HEK293T (cell line): ENCODE measurements at places on chromosomes 2 and 18.

- no peak for DNase-seq
These were observed 39.3 kb upstream of the C1GALT1C1L start for GRCh38 chr2:43715300-43716098.

DNA sequence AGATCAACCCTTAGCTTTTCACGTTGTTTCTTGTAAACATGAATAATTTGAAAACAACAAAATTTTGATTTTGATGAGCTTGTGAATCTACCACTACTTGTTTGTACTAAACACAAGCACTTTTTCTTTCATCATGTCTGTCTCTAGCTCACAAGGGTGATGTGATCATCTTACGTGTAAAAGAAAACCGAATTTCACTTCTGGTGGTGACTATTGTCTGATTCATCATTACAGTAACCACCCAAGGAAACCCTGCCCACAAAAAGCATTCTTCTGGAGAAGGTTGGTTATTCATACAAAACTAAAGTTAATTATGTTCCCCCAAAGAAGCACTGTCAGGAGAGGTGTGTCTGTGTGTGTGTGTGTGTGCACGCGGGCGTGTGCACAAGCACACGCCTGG is 285.4 kb downstream of the ZNF516 start:
- DNase-seq, result no peak

- no peak for DNase-seq
These were observed 127.7 kb downstream of the RNF152 start for GRCh38 chr18:61765097-61765496.

DNA sequence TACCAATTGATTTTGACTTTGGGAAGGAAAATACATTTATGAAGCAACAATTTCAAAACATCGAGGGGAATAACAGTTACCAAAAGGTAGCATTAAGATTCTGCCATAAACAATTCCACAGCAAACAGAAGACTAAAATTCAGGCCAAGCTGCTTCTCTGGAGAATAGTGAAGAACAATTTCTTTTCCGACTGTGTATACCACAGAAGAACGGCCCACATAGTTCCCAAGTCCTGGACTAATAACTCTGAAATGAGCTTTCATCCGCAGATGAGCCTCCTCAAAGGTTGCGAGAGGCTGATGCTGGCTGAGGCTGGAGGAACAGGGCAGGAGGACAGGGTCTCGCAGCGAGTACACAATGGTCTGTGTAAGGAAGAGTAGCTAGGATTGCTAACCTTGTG is 278.9 kb upstream of the TCF4 start:
- DNase-seq, result no peak

DNA sequence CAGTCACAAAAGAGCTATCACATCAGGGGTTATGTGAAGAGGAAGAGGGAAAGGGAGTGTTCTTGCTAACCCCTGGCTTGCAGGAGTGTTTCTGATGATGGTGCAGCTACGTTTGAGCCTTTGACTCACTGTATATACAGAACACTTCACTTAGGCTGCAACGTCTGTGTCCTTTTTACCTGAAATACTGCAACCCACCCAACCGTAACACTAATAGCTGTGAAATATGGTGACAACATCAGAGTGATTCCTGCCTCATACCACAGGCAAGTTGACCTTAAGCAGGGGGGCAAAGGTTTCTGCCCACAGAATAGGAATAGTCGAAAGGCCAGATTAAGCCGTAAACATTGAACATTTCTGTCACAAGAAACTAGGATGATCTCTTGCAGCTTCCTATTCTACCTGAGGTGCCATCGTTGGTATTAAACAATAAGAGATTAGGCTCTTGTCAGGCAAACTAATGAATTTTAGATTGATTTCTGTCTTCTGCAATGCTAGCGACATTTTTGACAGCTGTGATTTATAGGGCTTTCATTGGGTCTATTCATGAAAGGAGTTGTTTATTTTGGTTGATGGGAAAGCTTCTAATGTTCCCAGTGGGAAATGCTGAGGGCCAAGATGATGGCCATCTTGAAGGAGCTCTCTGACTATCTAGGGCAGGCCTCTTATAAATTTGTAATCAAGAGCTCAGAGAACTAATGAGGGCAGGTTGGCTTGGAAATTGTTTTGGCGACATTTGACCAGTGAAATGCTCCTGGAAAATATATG is 316.8 kb downstream of the PIK3C3 start:
- no peak for DNase-seq

DNA sequence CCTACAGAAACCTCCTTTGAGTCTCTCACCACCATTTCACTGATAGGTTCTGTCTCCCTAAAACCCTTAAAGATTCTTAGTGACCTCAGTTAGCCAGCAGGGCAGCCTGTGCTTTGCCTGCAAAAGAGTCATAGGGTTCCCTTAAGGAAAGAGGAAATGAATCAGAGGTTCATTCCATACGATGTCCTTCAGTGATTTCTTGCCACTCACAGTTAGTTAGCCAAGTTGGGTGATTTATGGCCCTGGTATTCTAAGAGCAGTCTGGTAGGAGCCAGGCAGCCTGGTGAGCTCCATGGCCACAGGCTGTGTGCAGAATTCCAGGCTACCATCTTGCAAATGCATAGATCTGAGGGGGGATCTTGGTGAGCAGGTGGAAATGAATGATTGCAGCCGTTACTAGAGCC is 18.7 kb upstream of the CCBE1 start:
- no peak for DNase-seq

GRCh38 chr2:165660361-165660760 is 133.7 kb downstream of the GALNT3 start:
- DNase-seq, result no peak

DNA sequence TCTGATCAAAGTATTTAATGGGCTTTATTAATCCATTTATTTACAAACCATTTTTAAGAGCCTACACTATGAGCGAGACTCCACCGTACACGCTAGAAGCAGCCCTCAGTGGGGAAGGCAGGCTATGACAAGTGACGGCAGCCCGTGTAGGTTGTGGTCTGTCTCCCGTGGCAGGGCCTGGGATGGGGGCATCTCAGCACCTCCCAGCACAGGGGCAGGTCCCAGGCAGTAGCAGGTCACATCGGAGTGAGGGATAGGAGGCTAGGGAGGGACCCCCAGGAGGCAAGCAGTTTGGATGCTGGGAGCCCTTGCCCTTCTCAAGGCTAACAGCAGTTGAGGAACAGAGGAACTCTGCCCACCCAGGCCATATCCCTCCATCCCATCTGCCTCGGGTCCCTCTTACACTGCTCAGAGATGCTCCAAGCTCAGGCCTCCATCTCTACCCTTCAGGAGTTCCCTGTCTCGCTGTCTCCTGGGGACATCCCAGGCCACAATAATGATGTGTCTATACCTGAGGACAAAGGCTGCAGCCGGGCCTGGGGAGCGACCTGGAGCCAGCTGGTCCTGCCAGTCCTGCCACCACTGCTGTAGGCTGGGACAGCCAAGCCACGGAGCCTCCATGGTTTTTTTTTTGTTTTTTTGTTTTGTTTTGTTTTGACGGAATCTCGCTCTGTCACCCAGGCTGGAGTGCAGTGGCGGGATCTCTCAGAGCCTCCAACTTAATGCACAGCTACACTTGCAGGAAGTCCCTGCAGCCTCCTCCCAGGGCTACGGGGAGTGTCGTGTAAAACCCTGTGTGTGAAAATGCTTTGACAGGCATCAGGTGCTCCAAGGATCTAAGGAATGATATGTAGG is 92.0 kb downstream of the NDUFA10 start:
- DNase-seq, result no peak

- DNase-seq, result no peak
These were observed 849.1 kb upstream of the SALL3 start for GRCh38 chr18:78130232-78131195.

DNA sequence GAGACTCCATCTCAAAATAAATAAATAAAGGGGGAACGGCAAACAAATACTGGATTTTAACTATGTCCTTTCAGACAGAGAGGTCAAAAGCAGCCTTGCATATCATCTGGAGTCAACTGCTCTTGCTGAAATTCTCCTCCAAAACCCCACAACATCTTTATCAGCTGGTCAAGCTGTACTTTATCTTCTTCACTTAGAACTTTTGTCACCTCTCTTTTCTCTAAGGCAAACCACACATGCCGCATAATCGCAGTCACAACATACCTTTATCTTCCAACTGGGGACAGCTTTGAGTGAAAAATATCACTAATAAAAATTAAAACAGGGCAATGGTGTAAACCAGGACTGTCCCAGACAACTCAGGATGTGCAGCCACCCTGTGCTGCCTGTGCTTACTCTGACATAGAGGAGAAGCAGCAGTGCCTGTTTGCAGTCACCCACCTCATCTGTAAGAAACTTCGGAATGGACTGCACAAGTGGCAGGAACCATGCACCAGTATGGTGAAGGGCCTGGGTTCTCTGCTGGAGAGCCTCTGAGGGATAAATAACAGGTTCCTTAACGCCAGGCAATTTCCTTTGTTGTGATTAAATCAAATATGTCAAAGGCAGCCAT is 6.2 kb downstream of the MPPE1 start:
- DNase-seq, result no peak

DNA sequence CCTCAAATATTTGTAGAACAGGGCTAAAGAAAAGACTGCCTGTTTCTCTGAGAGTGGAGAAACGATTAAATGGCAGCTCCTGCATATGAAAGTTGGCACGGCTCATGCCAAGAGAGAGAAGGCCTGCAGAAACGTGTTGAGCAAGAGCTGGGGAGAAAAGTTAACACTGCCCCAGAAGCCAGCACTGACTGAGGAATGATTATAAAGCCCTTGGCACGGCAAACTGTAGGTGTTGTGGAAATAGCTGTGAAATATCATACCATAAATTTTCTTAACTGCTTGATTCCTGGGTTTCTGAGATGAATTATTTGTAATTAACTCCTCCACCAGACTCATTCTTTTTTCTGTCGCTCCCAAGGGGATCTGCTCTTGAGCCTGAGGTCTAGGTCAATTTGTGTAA is 4.3 kb downstream of the FRZB start:
- no peak for DNase-seq

GRCh38 chr2:10452956-10453904 is 5.1 kb upstream of the ODC1 start:
- no peak for DNase-seq

GRCh38 chr2:165575044-165575615 is 105.6 kb downstream of the CSRNP3 start:
- no peak for DNase-seq

DNA sequence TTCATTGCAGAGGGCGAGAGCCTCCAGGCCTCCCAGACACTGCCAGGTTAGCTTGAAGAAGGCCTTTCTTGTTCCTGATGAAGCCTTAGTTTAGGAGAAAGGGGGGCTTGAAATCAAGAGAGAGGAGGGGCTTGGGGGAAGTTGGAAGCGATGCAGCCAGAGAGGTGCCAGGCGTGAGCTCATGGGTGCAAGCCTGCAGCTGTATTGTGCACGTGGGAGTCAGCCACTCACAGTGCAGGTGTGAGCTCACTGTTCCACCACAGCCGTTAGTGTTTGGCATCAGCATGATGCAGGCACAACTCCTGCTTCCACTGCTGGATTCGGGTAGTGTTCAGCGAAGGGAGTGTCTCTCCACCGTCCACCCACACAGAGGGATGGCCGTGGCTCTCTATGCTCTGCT is 68.4 kb upstream of the ALPP start:
- DNase-seq, result no peak

DNA sequence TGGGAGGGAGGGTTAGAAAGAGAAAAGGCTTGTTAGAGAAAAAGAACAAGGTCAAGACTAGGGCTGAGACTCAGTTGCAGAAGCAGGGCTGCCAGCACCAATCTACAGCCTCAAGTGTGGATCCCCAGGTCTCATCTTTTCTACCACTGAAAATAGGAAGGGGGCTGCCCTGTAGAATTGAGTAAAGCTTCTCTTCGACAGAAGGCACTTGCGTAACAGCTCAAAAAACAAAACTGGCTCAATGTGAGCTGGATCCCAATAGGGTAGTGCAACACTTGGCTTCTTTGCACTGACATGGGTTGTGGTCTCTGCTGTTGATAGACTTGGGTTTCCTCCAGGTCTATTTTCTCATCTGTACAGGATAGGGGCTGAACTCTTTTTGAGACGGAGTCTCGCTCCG is 1.8 kb upstream of the MPV17 start:
- DNase-seq, result no peak

DNA sequence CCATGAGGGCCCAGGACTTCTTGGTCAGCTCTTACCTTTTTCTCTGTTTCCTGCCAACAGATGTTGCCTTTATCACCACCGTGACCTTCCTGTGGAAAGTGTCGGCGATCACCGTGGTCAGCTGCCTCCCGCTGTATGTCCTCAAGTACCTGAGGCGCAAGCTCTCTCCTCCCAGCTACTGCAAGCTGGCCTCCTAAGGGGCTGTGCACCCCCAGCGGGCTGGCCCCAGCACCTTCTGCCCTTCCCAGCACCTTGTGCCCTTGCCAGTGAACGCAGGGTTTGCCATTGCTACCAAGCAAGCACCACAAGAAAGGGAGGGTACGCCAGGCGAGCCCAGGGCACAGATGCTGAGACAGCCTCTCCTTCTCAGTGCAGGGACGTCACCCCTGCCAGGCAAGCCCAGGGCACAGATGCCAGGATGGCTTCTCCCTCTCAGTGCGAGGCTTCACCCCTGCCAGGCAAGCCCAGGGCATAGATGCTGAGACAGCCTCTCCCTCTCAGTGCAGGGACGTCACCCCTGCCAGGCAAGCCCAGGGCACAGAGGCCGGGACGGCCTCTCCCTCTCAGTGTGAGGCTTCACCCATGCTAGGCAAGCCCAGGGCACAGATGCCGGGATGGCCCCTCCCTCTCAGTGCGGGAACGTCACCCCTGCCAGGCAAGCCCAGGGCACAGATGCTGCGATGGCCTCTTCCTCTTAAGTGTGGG is 18.4 kb upstream of the NFATC1 start:
- DNase-seq, result no peak

DNA sequence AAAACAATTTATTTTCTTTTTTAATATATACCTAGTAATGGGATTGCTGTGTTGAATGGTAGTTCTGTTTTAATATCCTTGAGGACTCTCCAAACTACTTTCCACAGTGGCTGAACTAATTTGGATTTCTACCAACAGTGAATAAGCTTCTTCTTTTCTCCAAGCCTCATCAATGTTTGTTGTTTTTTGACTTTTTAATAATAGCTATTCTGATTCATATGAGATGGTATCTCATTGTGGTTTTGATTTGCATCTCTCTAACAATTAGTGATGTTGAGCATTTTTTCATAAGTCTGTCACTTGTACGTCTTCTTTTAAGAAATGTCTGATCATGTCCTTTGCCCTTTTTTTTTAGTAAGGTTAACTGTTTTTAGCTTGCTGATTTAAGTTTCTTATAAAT is 863.3 kb downstream of the CNTNAP5 start:
- DNase-seq, result no peak

GRCh38 chr2:182128821-182129707 is 143.4 kb downstream of the PPP1R1C start:
- DNase-seq, result no peak

DNA sequence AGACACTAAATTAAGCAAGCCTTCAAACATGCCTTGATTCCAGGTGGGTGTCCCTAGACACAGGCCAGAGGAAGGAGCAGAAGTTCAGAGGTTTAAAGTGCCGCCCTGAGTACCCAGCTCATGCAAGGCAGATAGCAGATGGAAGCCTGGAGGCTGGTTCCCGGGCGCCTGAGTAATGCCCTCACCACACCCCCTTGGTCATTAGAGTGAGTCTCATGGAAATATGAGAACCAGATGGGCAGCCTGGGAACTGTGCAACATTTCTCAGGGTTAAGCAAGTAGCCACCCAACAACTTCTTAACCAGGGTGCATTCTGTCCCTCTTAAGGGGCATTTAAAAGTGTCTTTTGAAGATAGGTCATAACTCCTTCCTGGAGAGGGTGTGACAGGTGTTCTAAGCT is 44.1 kb downstream of the TGFA start:
- DNase-seq, result no peak
